Stimulated activated CD4-positive, alpha-beta T cell treated with anti-CD3 and anti-CD28 coated beads, Interleukin-15, amount 100 ng/mL, for 1 hour (primary cell): ENCODE measurements at places on chromosomes 5 and 9.

DNA sequence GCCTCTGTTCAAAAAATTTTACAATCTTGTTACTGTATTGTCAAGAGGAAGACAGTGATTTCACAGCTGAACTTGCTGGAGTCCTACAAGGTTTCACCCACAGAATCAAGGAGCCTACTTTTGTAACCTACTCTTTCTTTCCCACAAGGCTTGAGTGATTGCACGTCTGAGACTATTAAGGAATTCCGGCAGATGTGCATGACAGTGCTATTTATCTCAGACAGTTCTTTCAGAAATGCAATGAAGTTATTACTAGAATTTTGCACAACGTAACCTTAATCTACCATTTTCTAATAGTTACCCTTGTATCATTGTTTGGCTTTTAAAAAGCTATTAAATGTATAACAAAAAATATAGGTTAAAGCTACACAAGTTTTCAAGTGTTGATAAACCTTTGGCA, 400.1 kb downstream of the PTPRD start:
- DNase-seq = no peak

GRCh38 chr9:124884376-124884775, 22.4 kb downstream of the ARPC5L start:
- no peak for DNase-seq

DNA sequence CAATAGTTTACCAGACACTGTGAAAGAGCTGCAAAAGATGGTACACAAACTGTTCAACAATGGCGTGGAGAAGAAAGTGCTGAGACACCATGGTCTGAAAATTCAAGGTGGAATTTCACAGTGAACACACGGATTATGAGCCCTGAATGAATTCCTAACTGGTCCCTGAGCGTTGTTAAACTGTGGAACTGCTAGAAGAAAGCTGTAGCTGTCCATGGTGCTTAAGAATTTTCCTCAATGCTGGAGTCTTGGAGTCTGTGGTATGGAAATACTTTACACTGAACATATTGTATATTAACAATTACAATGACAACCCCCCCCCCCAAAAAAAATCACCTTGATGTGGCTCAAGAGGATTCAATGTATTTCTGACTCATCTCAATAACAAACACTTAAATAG, 68.5 kb downstream of the SLC24A2 start:
- no peak for DNase-seq

- peak; percentile 32 for DNase-seq
Measured at GRCh38 chr9:15509931-15510788, 610 bp downstream of the PSIP1 start.

DNA sequence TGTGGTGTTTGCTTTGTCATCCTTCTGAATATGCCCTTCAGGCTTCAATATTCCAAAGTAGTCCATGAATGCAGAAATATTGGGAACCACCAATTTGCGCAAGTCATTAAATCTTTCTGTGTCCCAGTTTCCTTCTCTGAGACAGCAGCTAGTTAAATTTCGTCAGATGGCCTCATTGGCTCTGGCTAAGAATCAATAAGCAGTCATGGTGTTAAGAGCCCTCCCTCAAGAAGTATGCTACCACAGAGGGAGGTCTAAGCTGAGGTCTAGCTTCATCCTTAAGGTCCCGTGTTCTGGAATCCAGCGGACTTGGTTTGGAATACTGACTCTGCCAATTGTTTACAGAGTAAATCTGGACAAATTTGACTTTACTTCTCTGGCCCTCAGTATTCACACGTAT, 59.1 kb upstream of the C5orf58 start:
- no peak for DNase-seq

- DNase-seq = no peak
Measured at GRCh38 chr9:105432247-105432842, 15.5 kb upstream of the FSD1L start.

DNA sequence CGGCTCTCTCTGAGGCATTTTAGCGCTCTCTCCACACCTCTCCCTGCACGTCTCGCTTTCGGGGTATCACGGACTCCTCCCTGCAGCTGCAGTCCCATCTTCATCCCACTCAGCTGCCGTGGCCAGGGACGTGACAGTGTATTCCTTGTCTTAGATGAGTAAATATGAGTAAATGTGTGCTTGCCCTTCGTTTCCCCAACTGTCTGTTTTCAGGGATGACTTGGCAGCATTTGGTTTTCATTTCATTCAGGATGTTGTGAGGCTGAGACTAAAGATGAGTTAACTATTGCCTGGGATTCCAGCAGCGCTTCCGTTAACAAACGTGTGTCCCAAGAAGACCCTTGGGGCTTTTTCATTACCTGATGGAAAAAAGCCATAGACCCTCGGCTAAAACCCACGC, 29.5 kb downstream of the GDNF start:
- DNase-seq = no peak

DNA sequence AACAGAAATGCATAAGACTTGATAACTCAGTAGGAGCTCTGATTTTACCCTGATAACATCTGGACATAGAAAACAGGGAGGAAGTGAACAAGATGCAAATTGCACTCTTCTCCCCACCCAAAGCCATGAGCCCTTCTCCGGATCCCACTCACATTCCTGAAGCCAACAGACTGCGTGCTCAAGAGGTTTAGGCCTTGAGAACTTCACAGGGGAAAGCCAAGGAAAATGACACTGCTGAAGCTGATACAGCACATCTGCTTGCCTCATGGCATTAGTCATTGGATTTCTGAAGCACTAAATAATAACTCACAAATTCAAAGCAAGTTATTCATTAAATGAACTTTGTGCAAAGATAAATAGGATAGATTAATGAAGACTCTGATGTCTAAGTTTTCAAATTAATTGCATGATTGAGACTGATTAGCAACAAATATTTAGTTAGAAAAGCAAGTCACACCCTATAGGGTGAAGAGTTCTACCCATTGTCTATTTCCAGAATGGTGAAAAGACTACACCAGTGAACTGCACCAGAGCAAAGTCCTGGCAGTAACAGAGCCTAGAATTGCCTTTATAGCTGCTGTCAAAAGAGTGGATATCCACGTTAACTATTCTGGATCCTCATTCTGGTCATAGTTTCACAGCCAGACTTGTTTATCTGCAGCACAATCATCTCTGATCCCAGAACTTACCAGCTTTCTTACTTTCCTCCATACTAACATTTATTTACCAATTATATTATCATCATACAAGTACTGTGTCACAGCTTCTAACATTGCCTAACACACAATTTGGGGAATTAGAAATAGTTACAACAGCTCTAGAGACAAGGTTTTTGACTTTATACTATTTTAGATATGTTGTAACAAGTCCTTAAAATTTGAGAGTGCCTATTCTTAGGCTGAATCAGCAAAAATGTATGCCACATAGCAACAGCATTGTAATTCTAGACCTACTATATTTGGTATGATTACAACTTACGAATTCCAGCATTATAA, 432.1 kb upstream of the RGMB start:
- DNase-seq = no peak

DNA sequence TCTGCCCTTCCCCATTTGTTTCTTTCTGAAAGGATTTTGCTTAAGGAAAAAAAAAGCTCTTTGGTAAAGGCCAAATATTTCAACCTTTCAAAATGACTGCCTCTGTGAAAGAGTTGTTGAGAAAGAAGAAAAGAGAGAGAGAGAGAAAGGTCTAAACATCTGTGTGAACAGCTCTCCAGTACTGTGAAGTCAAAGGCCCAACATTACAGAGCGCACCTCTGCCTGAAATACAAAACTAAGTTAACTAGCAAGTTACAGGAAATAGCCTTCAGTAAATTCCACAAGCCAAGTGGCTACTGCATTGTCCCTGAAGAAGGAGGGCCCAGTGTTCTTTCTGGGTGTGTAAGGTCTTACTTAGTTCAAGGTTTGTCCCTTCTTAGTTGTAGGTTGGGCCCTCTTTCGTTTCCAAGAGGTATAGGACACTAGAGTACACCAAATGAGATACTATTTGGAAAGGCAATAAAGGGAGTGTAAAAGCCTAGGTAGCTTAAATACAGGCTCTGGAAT, 104.4 kb downstream of the THBS4 start:
- no peak for DNase-seq

DNA sequence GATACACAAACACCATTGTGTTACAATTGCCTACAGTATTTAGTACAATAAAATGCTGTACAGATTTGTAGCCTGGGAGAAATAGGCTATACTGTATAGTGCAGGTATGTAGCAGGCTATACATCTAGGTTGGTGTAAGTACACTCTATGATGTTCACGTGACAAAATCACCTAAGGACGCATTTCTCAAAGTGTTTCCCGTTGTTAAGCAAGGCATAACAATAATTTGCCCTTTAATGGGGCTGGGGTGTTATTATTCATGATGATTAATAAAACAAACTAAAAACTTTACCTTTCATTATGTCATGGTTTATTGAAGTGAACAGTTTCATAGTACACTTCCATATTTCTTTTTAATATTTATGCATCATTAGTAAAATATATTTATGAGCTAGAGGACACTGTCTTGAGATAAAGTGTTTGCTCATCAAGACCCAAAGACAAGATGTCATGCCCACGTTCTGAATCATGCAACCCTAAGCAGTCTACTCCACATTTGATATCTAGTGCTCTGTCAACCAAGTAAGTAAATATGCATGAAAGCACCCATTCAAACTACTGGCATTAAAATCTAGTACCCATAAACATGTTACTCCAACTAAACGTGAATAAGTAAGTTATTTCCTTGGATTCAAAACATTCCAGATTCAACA, 220.5 kb downstream of the NR2F1-AS1 start:
- no peak for DNase-seq

GRCh38 chr5:30108051-30108450, 1085.4 kb upstream of the CDH6 start:
- DNase-seq = no peak

- no peak for DNase-seq
Measured at GRCh38 chr9:96551403-96551802, 68.2 kb downstream of the CDC14B start.
